Endothelial cell of umbilical vein (primary cell): ENCODE measurements at places on chromosomes 13 and 19. TPM values are rescaled to one million over a fixed set of nuclear protein-coding genes. Genes with fewer than 3 reads are reported as not detected.

- DNase-seq, result no peak
Observed at GRCh38 chr13:44147233-44147632, 226.4 kb upstream of the SERP2 start.

GRCh38 chr13:114199954-114200353 is 20.9 kb downstream of the CFAP97D2 start:
- DNase-seq, result no peak

DNA sequence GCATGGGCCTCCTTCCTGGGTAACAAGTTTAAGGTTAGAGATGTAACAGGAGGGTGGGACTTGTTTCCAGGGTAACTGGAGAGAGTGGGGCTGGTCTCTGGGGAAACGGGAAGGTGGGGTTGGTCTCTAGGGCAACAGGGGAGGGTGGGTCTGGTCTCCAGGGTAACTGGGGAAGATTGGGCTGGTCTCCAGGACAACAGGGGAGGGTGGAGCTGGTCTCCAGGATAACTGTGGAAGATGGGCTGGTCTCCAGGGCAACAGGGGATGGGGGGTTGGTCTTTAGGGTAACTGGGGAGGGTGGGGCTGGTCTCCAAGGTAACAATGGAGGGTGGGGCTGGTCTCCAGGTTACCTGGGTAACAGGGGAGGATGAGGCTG is 36.5 kb downstream of the SPTBN4 start:
- DNase-seq, result no peak

GRCh38 chr13:29065142-29065541 is 245.0 kb downstream of the MTUS2 start:
- DNase-seq, result no peak

- DNase-seq, result no peak
Observed at GRCh38 chr13:41137241-41137640, 4.6 kb upstream of the KBTBD6 start.

DNA sequence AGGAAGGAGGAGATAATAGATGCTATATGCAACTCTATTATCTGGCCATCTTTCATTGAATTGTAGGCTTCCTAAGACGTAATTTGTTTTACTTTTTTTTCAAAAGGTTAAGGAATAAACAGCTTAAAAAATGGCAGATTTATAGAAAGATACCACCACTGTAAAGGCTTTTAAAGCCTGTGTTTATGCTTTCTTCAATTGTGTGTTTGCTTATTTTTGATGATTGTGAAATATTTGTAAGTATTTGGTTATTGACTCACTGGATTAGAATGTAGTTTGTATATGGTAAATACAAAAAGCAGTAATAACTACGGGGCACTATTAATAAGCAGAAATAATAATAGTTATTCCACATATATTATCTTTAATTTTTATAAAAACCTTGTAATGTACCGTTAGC is 437.9 kb downstream of the KLF5 start:
- no peak for DNase-seq

SPATA13 gene
- 12.9 and 13.3 TPM in 2 replicates for total RNA-seq

BRME1 gene
- total RNA-seq, result 1.5 and 2.5 TPM in 2 replicates

ZNF541 gene
- total RNA-seq, result 0.13 TPM in 1 of 2 replicates, not detected in the other

KIR3DL1 gene
- total RNA-seq, result not detected in 2 replicates

KLK11 gene
- total RNA-seq, result not detected in 2 replicates
